ENCODE measurements at places on chromosomes 13 and 19.

DNA sequence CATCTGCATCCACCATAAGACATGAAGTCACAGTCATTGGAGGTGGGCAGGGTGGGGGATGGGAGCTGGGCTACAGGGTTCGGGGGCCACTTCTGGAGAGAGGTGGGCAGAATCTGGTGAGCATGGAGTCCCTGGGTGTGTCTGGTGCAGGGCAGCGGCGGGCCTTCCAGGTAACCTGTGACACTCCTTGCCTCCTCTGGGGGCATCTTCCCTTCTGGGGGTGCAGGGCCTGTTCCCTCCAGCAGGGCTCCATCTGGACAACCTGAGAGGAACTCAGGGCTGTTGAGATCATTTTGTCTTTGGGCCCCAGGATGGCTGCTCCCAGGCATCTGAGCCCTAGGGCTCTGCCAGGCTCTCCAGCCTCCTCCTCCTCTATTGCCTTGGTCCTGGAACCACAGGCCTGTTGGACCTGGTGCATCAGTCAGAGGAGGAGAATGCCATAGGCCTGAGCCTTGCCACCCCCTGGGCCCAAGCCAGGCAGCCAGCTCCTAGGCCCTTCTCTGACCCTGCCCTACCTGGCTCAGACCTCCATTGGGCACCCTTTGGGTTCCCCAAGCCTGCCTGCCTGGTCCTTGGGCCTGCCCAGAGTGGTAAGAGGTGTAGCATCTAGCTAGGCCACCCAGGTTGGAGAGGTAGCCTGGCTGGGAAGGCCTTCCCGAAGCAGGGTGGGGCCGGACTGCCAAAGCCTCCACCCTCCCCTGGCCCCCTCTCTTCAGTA lies 13.4 kb downstream of the LYL1 start:
- no peak overlapping the region for H3K4me3 ChIP-seq
- no peaks in the 10 kb centered on the region for H3K36me3 ChIP-seq
- no peak overlapping the region for H3K27ac ChIP-seq
- H3K4me1 ChIP-seq = peaks cover 14% of the 10 kb centered on the region

DNA sequence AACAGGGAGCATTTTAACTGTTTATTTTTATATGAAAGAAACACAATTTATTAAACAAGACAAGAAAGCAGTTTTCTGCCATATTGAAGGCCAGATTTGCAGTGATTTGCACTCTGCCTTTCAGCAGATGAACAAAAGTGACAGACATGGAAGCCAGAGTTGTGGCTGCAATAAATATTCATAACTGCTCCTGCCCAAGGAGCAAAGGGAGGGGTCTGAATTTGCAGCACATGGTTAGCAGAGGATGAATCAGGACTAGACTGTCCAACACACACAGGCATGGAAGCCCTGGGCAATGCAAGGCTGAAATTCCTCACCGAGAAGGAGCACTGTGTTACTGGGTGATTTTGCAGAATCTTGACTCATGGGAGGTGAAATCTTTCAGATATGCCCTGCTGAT lies 418.2 kb downstream of the DCT start:
- H3K27me3 ChIP-seq = no peaks in the 10 kb centered on the region
- H3K27ac ChIP-seq = no peak overlapping the region
- no peak for DNase-seq
- H3K4me1 ChIP-seq = no peaks in the 10 kb centered on the region

- H3K4me1 ChIP-seq = no peaks in the 10 kb centered on the region
- H3K4me3 ChIP-seq = no peak overlapping the region
- DNase-seq = no peak
- peaks cover 1% of the 10 kb centered on the region for H3K27me3 ChIP-seq
These were observed 86.1 kb upstream of the TUBA3C start for GRCh38 chr13:19267746-19268145.

DNA sequence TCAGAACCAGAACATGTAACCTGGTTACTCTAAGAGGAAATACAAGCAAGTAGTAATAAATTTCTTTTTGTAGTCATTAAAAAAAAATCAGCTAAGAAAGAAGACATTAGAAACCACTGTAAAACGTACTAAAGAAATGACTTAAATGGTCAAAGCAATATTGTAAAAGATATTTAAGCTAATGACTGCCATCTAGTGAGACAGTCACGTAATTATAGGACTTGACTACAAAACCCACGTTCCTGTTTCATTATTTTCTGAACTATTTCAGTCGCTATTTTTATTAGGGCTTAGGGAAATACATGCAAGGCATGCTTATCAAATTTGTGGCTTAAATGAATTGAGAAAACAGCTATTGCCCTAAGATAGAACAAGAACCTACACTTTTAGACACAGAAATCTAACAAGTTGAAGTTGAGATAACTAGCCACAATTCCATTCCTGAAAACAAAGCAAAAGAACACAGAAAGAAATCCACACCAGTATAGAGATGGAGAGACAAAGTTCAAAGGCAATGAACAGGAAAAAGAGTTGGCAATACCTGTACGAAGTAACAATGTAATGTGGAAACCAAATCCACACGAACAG lies 17.9 kb downstream of the ALG5 start:
- no peaks in the 10 kb centered on the region for H3K4me1 ChIP-seq
- no peaks in the 10 kb centered on the region for H3K27me3 ChIP-seq
- H3K36me3 ChIP-seq = peaks cover 11% of the 10 kb centered on the region
- DNase-seq = no peak

GRCh38 chr19:30444253-30444671 lies 72.1 kb downstream of the ZNF536 start:
- DNase-seq = no peak
- no peak overlapping the region for H3K4me3 ChIP-seq
- no peak overlapping the region for H3K27ac ChIP-seq
- H3K36me3 ChIP-seq = no peaks in the 10 kb centered on the region
- peaks cover 13% of the 10 kb centered on the region for H3K4me1 ChIP-seq

GRCh38 chr13:30872685-30873461 lies 33.2 kb upstream of the MEDAG start:
- no peaks in the 10 kb centered on the region for H3K36me3 ChIP-seq
- peak; percentile 77 for DNase-seq
- H3K27me3 ChIP-seq = no peaks in the 10 kb centered on the region

GRCh38 chr19:9868983-9869617 lies 34.0 kb downstream of the PIN1 start:
- H3K4me3 ChIP-seq = no peak overlapping the region
- H3K4me1 ChIP-seq = no peaks in the 10 kb centered on the region
- no peaks in the 10 kb centered on the region for H3K27me3 ChIP-seq
- no peaks in the 10 kb centered on the region for H3K36me3 ChIP-seq
- H3K27ac ChIP-seq = no peak overlapping the region

DNA sequence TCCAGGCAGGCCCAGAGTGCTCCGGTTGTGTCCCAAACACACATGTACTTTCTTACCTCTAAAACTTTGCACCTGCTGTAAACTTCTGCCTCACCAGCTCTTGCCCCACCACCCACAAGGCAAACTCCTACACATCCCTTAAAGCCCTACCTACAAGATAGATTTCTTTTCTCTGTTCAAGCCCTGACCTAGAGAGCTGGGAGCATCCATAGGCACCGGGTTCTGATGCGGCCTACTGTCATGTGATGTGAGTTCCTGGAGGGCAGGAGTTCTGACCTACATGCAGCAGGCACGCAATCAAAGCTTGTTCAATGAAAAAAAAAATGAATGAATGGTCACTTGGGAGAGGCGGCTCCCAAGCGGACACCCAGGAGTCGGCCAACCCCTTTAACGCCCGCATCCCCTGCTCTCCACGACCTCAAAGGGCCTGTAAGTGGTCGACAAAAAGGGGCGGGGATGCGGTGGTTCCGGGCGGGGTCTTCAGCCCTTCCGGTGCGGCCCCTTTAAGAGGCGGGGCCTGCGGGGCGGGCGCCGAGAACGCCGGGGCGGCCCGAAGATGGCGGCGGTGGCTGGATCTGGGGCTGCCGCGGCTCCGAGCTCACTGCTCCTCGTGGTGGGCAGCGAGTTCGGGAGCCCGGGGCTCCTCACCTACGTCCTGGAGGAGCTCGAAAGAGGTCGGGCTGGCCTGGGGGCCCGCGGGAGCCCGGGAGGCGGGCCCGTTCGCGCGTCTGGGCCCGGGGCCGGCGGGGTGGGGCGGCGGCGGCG lies at the start of gene MAP1S:
MAP1S (plus strand) TSS at position 534 of the 765 bp plus-strand sequence; CDS start at position 557, 23 bp downstream.
- peak within 1 kb of the TSS; percentile 54 for H3K27ac ChIP-seq
- peaks cover 14% of the 10 kb centered on the region for H3K4me1 ChIP-seq
- H3K27me3 ChIP-seq = no peaks in the 10 kb centered on the region
- peaks cover 30% of the 10 kb centered on the region for H3K36me3 ChIP-seq

DNA sequence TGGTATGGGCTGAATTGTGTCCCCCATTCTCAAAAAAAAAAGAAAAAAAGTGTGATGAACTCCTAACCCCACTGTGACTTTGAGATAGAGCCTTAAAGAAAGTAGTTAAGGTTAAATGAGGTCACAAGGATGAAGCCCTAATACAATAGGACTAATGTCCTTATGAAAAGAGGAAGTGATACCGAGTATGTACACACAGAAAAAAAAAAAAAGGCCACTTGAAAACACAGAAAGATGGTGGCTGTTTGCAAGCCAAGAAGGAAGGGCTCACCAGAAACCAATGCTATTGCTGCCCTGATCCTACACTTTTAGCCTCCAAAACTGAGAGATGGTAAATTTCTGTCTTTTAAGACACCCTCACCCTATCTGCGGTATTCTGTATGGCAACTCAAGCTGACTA lies 955.6 kb downstream of the PCDH17 start:
- no peaks in the 10 kb centered on the region for H3K27me3 ChIP-seq
- no peak overlapping the region for H3K4me3 ChIP-seq
- H3K4me1 ChIP-seq = no peaks in the 10 kb centered on the region
- DNase-seq = no peak
- no peaks in the 10 kb centered on the region for H3K36me3 ChIP-seq
- H3K27ac ChIP-seq = no peak overlapping the region

- peak overlapping the region; percentile 12 for H3K27ac ChIP-seq
- no peaks in the 10 kb centered on the region for H3K27me3 ChIP-seq
- no peak overlapping the region for H3K4me3 ChIP-seq
- no peak for DNase-seq
- peaks cover 27% of the 10 kb centered on the region for H3K4me1 ChIP-seq
These were observed 64.2 kb downstream of the ARHGAP35 start for GRCh38 chr19:46924874-46925547.

- peaks cover 8% of the 10 kb centered on the region for H3K36me3 ChIP-seq
- H3K27ac ChIP-seq = no peak overlapping the region
- peak; percentile 14 for DNase-seq
- peak overlapping the region; percentile 86 for H3K4me3 ChIP-seq
These were observed 661 bp upstream of the MIR17HG start for GRCh38 chr13:91346850-91347201.

DNA sequence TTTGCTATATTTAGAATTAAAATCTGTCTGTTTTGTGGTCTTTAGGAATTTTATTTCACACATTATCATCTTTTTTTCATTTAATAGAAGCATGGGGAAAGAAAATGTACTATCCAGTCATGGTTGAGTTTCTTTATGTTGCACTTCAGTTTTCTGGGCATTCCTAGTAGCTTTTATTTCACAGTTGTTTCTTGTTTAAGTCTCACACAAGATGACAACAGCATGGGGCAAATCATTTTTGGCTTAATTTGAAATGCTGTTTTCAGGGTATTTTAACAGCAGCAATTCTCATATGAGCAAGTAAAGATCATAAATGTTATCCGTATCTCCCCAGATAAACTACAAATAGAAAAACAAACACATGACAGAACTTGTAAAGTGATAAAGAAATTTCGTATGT lies 1600.2 kb downstream of the PCDH9 start:
- H3K4me3 ChIP-seq = no peak overlapping the region
- H3K27ac ChIP-seq = no peak overlapping the region
- no peaks in the 10 kb centered on the region for H3K27me3 ChIP-seq
- no peak for DNase-seq
- no peaks in the 10 kb centered on the region for H3K36me3 ChIP-seq
- H3K4me1 ChIP-seq = no peaks in the 10 kb centered on the region

GRCh38 chr13:23612731-23613130 lies 42.5 kb downstream of the TNFRSF19 start:
- DNase-seq = no peak
- H3K36me3 ChIP-seq = no peaks in the 10 kb centered on the region
- no peak overlapping the region for H3K27ac ChIP-seq
- H3K4me1 ChIP-seq = peaks cover 43% of the 10 kb centered on the region
- H3K4me3 ChIP-seq = no peak overlapping the region

- no peaks in the 10 kb centered on the region for H3K36me3 ChIP-seq
- no peak overlapping the region for H3K27ac ChIP-seq
- no peak for DNase-seq
- H3K4me3 ChIP-seq = no peak overlapping the region
These were observed 71.6 kb downstream of the KL start for GRCh38 chr13:33087790-33088189.

DNA sequence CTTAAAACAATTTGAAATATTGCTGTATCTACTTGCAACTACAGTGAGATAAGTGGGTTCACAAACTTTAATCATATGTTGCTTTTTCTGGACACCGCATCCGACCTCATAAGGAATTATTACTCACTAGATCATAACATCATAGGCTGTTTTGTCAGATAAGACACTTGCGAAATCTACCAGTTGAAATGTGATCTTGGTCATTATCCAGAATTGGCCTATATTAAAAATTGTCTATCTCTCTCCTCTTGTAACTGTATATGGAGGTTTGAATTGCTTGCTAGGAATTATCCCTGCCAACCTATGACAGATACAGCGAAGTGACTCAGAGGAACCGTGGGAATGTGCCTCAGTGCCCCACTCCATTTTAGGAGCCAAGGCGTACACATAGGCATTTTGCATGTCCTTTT lies 117.0 kb upstream of the POSTN start:
- no peak overlapping the region for H3K4me3 ChIP-seq
- H3K27ac ChIP-seq = no peak overlapping the region
- H3K4me1 ChIP-seq = no peaks in the 10 kb centered on the region
- H3K36me3 ChIP-seq = no peaks in the 10 kb centered on the region
- DNase-seq = no peak

DNA sequence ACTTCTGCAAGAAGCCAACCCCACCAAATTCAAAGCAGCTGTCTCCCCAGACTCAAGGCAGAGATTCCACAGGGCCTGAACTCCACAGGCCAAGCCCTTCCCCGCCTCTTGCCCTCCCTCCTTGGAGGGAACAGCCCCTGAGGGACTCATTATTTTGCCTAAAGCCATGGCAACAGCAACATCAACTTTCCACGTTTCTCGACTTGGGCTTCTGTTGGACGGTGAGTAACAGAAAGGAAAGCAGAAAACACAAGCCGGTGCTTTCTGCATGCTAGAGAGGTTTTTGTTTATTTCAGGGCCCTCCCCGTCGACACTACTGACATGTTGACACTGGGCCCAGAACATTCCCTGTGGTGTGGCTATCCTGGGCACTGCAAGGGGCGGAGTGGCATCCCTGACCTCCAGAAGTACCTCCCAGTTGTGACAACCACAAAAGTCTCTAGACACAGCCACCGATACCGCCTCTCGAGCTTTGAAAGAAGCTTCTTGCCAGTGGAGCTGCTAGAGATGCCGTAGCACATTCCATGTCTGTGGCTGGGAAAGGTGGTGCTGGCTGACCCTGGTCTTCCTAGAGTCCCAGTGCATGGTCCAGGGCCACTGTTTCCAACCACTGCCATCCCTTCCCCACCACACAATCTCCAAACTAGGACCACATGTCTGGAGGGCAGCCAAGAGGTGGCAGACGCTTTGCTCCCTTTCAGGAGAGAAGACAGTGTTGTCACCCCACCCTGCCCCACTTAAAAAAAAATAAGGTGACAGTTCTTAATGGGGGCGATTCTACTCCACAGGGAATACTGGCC lies 12.8 kb downstream of the CAPS start:
- DNase-seq = no peak
- no peaks in the 10 kb centered on the region for H3K27me3 ChIP-seq
- peaks cover 99% of the 10 kb centered on the region for H3K36me3 ChIP-seq
- H3K27ac ChIP-seq = no peak overlapping the region
- H3K4me1 ChIP-seq = no peaks in the 10 kb centered on the region
- H3K4me3 ChIP-seq = no peak overlapping the region

- H3K27ac ChIP-seq = no peak overlapping the region
- no peak for DNase-seq
- no peaks in the 10 kb centered on the region for H3K36me3 ChIP-seq
- peaks cover 3% of the 10 kb centered on the region for H3K4me1 ChIP-seq
- H3K4me3 ChIP-seq = no peak overlapping the region
- no peaks in the 10 kb centered on the region for H3K27me3 ChIP-seq
These were observed 183.7 kb downstream of the TEX29 start for GRCh38 chr13:111503905-111504695.
